ENCODE measurements at places on chromosomes 6 and 20.

DNA sequence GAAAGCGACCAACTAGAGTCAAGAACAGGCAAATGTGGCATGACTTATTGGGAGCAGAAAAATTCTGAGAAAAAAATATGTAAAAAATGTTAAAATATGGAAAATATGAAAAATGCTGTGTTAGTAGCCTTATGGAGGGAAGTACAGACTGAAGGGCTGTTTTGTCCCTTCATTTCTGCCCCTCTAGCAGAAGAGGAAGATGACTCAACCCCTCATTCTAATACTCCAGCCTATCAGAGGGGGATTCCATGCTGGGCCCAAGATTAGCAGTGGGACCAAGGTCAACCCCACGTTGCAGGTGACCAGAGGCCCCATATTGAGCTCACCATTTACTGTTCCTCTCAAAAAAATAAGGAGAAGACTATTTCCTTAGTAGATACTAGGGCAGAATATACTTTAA is 8.4 kb downstream of the MUC21 start:
- no peak for DNase-seq

DNA sequence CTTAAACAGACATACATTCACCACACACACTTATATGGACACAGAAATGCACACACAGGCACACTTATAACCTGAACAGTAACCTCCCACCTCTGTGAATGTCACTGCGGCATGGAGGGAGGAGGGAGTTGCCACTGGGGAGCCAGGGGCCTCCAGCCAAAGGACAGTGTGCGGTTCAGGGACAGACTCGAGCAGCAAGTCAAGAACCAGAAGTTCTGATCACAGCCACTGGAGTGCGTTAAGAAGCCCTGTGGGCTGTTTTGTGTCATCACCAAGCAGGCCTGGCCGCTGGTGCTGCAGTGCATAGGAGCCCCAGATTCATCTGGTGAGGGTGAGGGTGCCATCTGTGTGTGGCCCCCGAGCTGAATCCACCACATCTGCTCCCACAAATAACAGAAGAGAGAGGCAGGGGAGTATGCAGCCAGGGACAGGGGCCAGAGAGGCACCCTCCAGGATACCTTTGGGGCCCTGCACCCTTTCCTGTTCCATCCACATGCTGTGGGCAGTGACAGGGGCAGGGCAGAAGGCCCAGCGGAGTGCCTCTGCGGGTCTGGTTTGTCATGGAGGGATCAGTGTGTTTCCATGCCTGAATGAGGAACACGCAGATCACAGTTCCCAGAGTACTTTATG is 20.3 kb downstream of the SYNDIG1 start:
- no peak for DNase-seq

DNA sequence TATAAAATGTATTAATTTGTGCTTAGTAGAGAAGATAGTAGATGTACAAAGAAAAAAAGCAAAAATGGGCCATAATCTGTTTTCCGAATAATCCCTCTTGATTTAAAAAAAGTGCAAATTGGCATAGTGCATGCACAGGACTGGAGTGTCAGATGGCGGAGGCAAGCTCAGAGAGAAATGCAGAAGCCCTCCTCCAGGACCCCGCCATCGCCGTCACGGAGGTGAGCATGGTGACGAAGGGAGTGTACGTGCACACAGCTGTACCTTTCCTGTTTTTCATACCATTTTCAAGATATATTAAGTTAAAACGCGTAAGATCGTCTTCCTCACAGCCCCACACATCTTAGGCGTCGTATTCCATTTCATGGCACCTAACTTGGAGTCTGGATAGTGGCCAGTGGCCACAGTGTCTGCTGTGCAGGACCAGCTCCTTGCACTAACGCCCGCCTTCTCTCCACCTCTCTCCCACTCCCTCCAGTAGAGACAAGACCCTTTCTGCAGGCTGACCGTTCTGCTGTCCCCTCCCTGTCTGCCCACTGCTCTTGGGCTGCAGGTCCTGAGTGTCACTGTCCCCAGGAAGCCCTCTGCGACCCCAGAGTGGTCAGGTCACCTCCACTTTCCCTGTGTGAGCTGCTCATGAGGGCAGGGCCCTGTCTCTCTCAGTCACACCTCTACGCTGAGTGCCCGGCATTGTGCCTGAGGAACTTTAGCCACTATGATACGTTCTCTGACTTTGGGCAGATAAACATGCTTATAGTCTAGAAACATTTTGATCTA is 9.8 kb downstream of the DUSP22 start:
- no peak for DNase-seq

DNA sequence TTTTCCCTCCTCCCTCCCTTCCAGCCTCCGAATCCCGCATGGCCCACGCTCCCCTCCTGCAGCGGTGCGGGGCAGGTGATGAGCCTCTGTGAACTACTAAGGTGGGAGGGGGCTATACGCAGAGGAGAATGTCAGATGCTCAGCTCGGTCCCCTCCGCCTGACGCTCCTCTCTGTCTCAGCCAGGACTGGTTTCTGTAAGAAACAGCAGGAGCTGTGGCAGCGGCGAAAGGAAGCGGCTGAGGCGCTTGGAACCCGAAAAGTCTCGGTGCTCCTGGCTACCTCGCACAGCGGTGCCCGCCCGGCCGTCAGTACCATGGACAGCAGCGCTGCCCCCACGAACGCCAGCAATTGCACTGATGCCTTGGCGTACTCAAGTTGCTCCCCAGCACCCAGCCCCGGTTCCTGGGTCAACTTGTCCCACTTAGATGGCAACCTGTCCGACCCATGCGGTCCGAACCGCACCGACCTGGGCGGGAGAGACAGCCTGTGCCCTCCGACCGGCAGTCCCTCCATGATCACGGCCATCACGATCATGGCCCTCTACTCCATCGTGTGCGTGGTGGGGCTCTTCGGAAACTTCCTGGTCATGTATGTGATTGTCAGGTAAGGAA is at the start of gene OPRM1:
Gene OPRM1, plus strand, starts transcription at position 10 of the 612 bp plus-strand sequence. Its CDS starts 305 bp downstream, at position 315.
- DNase-seq: no peak

- no peak for DNase-seq
Measured at GRCh38 chr6:4029687-4030086, 49.2 kb downstream of the FAM217A start.

Measured in MM.1S (cell line).